NCI-H1048 (cell line): ENCODE measurements at places on chromosomes 6 and 20.

DNA sequence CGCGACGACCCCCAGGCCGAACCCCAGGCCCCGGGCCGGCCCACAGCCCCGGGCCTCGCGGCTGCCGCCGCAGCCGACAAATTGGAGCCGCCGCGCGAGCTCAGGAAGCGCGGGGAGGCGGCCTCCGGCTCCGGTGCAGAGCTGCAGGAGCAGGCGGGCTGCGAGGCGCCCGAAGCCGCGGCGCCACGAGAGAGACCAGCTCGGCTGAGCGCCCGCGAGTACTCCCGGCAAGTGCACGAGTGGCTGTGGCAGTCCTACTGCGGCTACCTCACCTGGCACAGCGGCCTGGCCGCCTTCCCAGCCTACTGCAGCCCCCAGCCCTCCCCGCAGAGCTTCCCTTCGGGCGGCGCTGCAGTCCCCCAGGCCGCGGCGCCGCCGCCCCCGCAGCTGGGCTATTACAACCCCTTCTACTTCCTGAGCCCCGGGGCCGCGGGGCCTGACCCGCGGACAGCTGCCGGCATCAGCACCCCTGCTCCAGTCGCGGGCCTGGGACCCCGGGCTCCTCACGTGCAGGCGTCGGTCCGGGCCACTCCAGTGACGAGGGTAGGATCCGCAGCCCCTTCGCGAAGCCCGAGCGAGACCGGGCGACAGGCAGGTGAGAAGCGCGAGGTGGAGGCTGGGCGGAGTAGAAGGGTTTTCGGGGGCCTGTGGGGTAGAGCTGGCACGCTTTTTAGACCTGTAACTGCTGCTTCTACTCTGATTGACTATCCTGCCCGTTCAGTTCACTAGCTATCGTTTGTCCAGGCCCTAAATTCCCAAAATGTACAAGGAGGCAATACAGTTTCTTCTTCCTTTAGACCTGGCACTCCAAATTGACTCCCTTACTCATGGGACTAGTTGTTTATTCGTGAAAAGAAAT is 654 bp downstream of the FAM8A1 start:
- DNase-seq, result no peak

DNA sequence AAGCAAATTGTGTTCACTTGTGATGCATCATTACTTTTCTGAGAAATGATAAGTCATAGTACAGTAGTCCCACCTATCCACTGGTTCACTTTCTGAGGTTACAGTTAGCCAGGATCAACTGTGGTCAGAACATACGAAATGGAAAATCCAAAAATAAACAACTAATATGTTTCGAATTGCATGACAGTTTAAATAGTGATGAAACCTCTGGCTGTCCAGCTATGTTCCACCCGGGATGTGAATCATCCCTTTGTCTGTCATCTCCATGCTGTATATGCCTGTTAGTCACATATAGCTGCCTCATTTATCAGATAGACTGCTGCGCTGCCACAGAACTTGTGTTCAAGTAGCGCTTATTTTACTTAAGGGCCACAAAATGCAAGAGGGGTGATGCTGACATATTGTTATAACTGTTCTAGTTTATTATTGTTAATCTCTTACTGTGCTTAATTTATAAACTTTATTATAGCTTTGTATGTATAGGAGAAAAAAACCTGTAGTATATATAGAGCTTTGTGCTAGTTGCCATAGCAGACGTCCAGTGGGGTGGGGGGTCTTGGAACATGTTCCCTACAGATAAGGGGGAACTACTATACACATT is 29.2 kb downstream of the AFDN start:
- no peak for DNase-seq

DNA sequence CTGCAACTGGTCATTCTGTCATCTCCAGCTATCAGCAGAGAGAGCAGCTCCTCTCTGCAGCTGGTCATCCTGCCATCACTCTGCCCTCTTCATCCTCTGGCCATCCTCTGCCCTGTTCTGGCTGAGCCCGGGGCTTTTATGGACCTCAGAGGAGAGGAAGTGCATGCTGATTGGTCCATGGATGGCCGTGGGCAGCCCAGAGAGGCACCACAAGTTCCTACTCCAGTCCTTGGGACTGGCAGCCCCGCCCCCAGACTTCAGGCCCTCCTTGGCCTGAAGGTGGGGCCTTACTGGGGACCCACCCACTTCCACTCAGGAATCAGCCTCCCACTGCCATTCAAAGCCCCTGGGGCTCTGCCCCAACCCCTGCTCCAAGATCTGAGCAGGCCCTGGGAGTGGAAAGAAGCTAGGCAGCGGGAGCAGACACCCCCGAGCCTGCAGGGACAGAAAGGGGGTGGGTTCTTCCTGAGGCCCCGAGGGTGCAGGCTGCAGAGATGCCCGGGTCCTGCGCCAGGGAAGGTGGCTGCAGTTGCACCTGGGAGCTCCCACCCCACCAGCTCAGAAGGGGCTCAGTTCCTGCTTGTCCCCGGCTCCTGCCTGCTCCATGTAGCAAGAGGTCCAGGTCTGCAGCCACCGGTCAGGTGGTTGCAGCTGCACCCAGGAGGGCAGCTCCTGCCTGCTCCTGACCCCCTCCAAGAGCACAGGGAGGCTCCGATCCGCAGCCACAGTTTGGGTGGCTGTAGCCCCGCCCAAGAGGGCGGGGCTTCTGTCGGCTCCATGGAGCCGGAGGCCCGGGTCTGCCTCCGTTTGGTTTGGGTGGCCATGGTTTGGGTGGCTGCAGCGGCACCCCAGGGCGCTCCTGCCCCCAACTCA is 34.1 kb upstream of the HMGA1 start:
- DNase-seq, result no peak

GRCh38 chr6:30394139-30394538 is 49.2 kb downstream of the RPP21 start:
- DNase-seq, result no peak

DNA sequence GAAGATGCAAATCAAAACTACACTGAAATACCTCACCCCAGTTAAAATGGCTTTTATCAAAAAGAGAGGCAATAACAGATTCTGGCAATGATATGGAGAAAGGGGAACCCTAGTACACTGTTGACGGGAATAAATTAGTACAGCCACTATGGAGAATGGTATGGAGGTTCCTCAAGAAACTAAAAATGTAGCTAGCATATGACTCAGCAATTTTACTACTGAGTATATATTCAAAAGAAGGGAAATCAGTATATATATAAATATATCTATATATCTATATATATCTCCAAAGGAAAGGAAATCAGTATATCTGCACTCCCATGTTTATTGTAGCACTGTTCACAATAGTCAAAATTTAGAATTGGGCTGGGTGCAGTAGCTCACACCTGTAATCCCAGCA is 113.9 kb downstream of the KLHL32 start:
- DNase-seq, result no peak

DNA sequence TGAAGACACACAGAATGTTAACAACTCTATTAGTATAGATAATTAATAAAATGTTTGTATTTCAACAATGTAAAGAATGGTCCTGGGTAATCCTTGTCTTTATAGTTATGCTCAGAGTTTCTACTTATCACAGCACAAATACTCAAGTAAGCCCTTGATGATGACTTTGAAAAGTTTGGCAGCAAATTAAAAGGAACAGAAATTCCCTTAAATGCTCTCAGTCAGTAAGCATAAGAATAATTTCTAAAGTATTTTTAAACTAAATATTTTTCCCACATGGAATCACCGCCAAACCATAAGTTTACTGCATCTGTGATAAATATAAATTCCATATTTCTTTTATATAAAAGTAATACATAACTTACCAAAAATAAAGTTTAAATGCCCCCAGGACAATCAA is 96.1 kb downstream of the COL12A1 start:
- no peak for DNase-seq

GRCh38 chr6:22873513-22874136 is 304.3 kb downstream of the HDGFL1 start:
- no peak for DNase-seq

- DNase-seq, result no peak
These were observed 58.9 kb upstream of the TNFAIP3 start for GRCh38 chr6:137808191-137808590.

- no peak for DNase-seq
These were observed 264.3 kb upstream of the PLN start for GRCh38 chr6:118283766-118284165.

DNA sequence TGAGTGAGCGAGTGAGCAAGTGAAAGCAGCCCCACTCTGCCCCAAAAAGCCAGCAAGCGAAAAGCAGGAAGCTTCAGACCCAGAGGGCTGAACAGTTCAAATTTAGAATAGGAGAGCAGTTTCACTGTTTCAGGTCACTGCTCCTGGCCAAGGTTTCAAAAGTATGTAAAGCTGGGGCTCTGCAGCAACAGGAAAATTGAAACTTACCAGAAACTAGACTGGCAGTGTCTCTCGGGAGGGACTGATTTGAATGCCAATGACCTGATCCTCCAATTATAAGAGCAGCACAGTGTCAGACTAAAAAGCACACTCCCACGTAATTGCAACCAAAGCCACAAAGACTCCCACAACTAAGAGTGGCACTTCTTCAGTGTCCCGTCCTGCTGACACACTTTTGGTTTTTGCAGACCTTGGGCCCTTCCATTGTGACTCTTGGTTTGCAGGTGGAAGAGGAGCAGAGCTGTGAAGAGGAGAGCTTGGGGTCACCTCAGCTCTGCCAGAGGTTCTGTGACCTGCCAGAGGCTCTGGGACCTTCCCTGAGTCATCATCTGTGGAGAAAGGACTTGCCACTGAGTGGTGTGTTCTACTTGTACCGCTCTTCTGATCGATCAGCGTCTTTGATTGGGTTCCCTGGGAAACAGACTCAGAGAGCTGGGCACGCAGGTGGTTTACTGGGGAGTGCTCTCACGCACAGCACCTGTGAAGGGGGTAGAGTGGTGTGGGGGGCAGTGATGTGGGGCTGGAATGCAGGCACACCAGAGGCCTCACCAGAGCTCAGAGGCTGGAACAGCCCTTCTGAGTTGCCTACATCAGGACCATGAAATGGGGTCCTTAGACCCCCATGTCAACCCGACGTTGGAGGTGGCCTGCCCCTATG is 52.7 kb upstream of the PTGIS start:
- DNase-seq, result no peak

GRCh38 chr6:2097464-2097863 is 147.9 kb downstream of the GMDS start:
- DNase-seq, result no peak

DNA sequence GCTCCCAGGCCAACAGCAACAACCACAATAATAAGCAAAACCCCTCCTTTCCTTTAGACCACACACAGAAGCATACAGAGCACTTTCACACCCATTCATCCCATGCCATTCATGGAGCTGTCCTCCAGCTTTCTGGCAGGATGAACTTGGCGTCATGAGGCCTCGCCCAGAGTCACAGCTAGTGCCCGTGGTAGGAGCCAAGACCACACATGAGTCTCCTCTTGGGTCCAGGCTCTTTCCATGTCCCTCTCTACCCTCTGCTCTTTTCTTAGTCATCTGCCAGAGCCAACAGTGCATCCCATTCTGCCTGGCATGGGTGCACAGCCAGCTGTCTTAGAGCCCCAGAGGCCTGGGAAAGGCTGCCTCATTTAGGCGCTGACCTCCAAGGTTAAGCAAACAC is 1.8 kb upstream of the TGM3 start:
- DNase-seq, result no peak

DNA sequence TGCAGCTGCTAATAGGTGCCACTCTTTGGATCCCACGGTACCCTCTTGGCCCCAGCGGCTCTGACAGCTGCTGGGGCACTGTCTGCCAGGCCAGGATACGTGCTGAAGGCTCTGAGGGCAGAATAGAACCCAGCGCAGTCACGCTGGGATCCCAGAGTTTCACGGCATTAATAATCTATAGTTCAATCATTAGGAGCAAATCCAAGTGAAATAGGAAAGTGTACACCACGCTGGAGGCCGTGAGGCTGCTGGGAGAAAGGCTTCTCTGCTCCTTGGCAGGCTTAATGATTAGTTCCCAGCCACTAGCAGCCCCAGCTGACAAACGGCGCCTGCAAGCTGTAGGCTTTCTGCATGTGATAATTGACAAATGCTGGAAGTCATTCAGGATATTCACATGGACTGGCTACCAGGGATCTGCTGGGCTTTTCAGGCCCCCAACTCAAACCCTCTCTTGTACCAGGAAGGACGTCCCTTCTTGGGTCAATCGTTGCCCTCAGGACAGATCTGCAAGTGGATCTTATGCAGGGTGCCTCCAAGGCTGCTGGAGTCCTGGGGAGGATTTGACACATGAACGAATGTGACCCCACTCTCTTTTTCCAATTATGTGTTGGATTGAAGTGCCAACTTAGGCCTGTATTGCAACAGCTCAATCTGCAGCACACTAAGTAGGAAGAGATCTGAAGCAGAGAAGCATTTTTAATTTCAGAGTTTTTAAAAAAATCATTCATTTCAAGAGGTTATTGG is 50.1 kb upstream of the INSM1 start:
- no peak for DNase-seq

GRCh38 chr20:58306421-58307261 is 2.9 kb upstream of the RAB22A start:
- no peak for DNase-seq

DNA sequence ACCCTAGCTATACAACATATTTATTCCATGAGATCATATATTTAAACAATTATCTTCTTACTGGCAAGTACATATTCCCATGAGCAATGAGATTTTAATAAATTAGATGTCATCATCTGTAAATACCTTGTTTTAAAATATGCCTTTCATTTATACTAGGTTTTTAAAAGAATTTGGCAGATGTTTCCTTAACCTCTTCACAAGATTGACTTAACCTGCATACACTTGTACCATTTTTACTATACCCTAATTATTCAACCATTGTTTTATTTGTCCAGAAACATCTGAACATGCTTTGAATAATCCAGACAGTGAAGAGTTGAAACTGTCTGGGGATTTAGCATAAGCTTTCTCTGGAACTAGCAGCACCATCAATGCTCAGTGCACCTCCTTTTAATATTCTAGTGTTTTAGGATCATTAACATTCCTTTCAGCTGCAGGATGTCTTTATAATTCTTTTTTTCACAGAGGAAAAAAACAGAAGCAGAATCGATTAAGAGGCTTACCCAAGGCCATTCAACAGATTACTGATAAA is 188.0 kb upstream of the TENT5A start:
- no peak for DNase-seq

DNA sequence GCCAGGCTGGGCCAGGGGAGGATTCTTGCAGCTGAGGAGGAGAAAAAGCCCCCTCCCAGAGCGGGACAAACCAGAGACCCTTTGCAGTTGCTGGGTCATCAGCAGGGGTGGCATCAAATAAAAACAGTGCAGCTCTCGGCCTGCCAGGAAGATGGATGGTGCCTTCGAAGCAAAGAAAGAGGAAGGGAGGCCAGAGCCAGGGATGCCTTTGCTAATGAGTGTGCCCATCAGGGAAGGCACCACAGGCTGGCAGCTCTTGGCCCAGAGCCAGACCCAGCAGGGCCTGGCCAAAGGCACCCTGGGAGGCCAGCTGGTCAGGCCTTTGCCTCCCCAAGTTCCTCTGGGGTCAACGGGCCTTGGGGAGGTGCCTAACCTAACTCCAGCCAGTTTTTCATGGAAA is 26.3 kb upstream of the ZNF318 start:
- no peak for DNase-seq

GRCh38 chr6:148770408-148771211 is 23.8 kb downstream of the UST start:
- DNase-seq, result no peak

DNA sequence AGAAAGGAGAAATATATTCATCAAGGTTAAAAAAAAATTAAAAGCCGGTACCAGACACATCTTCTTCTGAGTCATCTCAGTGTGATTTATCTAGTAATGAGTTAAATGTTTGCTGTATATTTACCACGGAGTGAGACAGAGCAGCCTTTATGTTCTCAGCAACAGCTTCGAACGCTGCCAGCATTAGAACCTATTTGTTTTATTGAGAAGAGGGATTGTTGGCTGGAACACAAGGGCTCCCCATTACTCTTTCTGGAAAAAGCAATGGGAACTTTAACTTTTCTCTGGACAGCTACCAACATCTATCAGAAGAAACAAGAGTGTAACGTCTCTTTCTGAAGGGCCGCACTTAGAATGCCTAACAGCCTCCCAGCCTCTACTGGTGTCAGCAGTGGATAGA is 105.3 kb upstream of the TAB2 start:
- DNase-seq, result no peak
